ENCODE measurements at places on chromosomes 3 and 15.

GRCh38 chr3:58188921-58189451 is 21.8 kb downstream of the DNASE1L3 start:
- no peak for DNase-seq

- DNase-seq = no peak
These were observed 115.2 kb downstream of the TMEM108 start for GRCh38 chr3:133153382-133153781.

DNA sequence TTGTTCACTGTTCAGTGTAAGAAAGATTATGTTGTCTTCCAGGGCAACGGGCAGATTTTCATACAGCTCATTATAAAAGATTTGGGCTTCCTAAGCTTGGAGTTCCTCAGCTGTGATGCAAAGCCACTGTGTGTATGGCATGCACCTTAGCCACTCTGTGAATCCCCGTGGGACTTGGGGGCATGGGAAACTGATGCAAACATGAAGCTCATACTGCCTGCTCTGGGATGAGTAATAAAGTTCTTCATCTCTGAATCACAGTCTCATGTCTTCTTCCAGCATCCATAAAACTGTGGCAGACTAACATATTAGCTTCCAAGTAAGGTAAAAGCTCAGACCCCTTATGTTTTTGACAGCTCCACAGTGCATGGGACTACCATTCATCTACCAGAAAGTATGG is 154.3 kb upstream of the RORA start:
- DNase-seq = no peak

- DNase-seq = no peak
These were observed 281.6 kb upstream of the TMCO5A start for GRCh38 chr15:37652646-37653417.

DNA sequence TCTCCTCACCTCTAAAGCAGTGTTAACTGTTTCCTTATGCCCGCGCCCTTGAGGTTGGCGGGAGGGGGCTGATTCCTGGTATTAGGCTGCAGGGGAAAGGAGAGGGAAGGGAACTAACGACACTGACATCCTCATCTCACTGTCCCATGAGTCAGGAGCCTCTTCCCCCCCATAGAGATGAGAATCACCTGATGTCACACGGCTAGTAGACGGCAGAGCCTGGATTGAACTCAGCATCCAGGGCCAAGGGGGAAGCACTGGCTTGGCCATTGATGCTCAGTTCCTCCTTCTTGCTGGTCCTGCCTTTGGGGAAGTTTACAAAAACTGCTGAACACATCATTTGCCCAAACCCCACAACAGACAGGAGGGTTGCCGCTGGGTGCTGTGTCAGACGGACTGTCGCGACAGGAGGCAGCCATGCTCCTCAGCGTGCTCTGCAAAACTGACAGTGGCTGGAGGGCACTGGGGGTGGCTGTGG is 38.5 kb downstream of the IDH2 start:
- DNase-seq = no peak

GRCh38 chr3:98784042-98784441 is 20.9 kb downstream of the ST3GAL6 start:
- DNase-seq = no peak

DNA sequence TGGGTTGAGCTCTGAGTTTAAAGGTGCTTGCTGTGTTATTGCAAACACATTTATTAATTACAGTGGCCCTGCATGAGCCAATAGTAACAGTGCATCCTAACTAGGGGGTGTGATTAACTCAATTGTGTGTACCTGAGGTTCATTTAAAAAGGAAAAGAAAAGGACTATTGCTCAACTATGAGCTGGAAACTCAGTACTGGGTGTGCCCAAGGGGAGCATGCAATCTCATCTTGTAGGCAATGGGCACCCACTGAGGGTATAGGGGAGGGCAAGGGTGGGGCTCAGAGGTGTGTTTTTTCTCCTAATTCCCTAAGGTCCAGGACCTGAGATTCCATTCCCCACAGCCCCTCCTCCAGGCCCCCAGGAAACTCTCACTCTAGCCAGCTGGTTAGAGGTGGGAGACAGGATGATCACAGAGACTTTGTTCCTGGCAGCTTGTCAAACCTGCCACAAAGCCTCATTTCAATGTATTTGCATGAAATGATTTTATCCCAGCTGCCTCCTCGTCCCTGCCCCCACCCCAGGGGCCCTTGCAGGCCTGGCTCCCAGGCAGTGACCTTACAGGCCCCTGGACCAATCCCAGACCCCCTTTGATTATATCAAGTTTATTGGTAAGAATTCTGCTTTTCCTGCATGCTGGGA is 220.7 kb downstream of the TBC1D2B start:
- DNase-seq = no peak

GRCh38 chr3:2873986-2874385 is 236.2 kb downstream of the IL5RA start:
- no peak for DNase-seq
